Progenitor cell of endocrine pancreas (in vitro differentiated cells): ENCODE measurements at places on chromosomes 5 and 9.

GRCh38 chr9:114791312-114791711, 14.5 kb downstream of the TNFSF15 start:
- DNase-seq = no peak

DNA sequence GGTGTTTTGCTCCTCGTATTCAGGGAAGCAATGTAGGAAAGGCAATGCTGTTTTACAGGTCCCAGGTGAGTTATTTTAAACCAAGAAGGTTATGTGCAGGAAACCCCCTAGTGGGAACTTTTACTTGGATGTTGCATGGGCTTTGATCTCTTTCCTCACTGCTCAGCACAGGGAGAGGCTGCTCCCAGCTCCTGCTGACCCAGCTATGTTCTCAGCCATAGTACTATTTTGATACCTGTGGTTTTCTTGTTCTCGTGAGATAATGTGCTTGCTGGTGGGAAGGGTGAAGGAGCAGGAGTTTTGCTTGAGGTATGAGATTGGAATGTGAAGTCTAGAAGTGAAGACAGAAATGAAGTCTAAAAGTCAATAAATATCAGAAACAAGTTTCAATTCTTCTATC, 265.6 kb upstream of the FBXL7 start:
- DNase-seq = no peak

GRCh38 chr5:148816357-148816756, 10.1 kb upstream of the ADRB2 start:
- no peak for DNase-seq

DNA sequence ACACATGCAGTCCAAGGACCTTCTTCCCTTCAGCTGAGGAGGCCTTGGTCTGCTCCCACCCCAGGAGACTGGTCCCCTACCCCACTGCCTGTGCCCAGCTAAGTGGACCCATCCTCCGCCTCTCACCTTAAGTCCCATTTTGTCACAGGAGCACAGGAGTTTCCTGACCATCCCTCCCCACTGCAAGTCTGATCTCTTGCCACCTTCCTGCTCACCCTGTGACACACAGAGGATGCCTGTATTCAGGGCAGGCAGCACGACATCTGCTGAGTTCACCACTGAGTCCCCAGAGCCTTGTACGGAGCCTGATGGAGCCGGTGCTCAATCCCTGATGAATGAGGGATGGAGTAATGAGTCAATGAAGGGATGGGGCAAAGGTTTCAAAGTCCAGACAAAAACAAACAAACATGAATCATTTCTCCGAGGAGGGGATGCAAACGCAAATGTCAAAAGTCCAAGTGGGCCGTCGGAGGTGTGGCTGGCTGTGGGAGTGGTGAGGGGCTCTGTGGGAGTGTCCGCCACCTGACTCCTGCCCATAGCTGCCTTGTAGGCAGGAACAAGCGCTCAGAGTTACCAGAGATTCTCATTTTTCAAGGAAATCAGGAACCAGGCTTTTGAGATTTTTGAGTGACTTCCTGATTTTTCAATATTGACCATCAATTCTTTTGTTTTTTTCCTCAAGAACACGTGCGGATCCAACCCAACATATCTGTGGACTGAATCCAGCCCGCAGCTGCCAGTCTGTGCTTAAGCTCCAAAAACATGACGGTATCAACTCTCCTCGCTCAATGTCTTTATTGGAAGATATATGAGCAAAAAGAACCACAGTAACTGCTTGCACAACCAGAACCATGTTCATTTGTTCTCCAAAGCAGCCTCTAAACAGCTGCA, 4.4 kb downstream of the RAPGEF1 start:
- DNase-seq = no peak

DNA sequence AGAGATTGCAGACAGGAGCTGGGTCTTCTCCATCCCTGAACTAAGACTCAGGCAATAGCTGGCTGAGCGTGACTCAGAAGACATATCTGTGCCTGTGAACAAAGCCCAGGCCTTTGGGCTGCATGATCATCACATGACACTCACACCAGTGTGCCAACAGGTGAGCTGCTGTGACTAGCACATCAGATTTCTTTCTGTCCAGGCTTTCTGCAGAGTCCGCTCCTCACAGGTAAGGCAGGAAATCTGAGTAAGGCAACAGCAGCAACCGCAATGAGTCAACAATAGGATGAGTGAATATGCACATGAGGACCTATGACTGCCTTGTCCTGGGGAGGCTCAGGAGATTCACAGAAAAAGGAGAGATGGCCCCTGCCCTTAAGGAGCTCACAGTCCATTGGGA, 293.6 kb downstream of the ACTL7B start:
- no peak for DNase-seq

DNA sequence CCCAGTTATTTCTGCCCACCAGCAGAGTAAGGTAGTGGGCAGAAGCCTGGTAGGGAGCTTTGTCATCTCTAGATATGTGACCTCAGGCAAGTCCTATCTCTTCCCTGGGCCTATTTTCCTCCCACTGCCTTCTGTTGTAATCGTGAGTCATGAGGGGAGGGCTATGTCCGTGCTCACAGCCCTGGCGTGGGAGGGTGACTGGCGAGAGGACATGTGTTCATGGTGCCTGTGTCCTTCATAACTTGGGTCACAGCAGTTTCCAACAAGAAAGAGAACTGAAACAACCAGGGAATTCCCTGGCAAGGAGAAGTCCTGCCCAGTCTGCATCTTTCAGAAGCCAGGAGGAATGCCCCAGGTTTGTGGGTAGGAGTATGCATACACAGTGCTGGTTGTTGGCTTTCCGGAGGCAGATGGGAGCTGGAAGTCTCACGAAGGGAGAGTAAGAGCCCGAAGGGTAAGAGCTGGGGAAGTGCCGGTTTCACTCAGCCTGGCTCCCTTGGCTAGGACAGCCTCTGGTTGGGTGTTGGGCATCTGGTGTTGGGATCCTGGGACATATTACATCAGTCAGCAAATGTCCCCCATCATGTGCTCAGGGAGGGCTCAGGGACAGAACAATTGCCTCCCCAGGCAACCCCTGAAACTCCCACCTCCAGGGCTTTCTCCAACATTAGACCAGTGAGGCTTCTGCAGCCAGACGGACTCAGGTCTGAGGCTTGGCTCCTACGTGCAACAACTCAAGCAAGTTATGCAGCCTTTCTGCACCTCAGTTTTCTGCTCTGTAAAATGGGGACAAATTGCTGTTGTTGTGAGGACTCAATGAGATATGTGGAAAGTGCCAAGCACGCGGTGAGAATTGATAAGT, 4.3 kb upstream of the TIFAB start:
- DNase-seq = no peak

DNA sequence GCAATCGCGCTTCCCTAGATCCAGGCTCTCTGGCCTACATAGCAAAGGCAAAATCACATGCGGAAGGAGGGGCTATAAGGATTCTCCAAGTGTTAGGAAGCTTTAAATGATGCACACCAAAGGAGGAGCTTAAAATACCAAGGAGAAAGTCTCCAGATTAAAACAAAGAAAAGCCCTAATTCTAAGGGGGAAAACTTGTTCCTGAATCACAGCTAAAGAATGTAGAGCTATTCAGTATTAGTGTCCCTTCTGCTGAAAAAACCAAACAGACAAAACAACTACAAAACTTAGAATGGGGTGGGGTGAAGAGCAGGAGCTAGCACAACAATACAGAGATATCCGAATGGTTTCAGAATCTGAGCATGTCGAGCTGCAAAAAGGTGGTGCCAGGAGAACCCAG, 213.7 kb downstream of the DCP2 start:
- no peak for DNase-seq

GRCh38 chr9:37976714-37977477, 73.0 kb upstream of the SLC25A51 start:
- DNase-seq = no peak

DNA sequence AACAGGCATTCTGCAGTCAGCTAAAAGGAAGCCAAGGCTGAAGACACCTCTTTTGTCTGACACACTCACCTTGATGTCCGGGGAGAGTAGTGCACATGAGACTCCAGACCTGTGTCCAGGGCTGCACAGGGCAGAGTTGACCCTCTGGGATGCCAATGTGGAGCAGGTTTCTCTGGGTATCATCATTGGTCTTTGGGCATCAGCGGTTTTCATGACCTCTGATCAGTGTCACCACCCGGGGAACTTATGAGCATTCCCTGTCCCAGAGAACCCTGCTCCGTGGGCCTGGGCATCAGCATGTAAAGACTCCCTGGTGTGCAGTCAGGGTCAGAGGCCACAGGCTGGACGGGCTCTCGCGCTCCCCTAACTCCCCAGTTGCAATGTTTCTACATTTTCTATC, 80.2 kb downstream of the NSUN2 start:
- no peak for DNase-seq

DNA sequence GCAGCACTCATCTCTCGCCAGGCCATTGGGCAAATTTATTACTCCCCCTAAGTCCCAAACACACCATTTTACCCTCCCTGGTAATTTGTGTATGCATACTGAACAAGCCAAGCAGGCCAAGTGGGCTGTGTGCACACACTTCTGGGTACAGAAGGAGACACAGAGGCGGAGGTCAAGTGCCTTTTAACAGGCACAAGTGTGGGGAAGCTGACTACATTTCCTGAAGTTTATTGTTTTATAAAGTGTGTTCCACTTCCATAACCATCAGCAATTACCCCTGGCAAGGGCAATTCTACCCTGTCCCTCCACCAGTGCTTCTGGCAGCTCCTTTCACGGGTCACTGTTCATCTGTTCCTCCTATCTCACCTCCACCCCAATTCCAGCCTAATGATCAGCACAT, 93.9 kb downstream of the SETX start:
- no peak for DNase-seq

DNA sequence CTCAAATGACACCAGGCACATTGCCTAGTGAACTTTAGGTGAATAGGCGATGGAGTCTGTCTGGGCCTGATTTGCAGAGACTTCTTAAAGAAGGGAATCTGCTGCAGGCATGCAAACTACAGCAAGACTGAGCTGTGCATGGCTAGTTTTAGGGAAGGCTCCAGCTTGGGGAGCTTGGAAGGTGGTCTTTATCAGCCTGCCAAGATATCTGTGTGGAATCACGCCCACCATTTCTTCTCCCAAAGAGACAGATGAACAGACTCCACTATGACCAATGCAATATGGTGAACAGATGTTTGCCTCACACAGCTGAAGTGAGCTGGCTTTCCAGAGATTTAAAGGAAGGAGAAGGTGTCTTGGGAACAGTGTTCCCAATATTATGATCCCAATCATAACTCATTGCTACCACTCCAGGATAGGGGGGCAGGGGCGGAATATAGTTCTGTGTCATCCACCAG, 129.0 kb upstream of the HMHB1 start:
- no peak for DNase-seq

DNA sequence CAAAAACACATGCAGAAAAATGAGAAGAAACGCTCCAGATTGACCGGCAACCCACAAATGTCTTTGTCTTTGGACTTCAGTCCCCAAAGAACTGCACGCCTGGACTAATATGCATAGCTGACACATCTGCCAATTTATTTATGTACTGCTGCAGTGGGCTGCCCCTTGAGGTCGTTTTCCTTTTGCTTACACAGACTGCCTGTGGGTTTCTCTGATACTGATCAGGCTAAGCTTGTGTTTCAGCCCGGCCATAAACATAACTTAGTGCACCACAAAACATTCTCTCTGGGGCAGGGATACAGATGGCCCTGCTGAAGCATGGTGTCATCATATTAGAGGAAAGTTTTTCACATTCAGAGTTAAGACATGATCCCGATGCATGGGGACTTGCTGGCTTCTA, 75.4 kb downstream of the NUDT12 start:
- no peak for DNase-seq

- DNase-seq = no peak
Measured at GRCh38 chr9:112091810-112092209, 83.3 kb downstream of the SUSD1 start.

DNA sequence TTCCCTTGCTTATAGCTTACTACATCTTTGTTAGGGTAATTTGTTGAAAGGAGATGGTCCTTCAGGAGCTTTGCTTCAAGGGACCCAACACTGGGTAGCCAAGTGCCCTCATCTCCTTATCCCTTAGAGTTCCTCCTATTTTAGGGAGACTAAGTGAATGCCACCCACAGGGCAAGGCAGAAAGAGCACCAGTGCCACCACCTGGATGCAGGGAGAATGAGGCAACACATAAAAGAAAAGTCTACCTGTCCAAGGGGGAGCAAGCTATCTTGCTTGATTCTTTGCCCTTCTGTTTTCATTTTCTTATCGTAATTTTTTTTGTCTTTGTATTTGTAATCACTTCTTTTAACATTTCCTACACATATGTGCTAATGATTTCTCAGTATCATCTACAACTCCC, 205.5 kb downstream of the NPR3 start:
- no peak for DNase-seq

DNA sequence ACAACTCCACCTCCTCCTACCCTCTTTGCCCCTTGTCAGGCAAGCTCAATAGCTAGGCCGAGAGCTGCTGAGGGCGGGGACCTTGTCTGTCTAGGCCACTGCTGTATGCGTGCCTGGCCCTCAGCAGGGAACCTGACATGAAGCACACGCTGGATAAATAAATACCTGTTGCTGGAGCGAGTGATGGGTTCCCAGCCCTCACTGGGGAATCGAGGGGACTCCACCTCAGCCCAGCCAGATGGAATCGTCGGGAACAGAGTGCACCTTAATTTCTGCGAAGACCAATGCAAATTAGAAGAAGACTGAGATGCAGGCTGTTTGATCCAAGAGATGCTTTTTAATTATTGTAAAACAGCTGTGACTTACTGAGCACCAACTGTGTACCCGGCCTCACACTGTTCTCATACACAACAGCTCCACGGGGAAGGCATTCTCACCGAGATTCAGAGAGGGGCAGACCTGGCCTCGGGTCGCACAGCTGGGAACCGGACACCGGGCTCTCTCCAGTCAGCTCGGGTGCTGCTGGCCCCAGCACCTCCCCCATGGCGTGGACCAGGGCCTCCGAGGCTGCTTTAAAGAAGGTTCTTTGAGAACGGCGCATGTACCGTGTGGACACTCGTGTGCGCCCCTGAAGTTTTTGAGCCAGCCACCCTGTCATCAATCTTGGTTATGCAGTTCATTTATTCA, 109.7 kb upstream of the IER5L start:
- no peak for DNase-seq

DNA sequence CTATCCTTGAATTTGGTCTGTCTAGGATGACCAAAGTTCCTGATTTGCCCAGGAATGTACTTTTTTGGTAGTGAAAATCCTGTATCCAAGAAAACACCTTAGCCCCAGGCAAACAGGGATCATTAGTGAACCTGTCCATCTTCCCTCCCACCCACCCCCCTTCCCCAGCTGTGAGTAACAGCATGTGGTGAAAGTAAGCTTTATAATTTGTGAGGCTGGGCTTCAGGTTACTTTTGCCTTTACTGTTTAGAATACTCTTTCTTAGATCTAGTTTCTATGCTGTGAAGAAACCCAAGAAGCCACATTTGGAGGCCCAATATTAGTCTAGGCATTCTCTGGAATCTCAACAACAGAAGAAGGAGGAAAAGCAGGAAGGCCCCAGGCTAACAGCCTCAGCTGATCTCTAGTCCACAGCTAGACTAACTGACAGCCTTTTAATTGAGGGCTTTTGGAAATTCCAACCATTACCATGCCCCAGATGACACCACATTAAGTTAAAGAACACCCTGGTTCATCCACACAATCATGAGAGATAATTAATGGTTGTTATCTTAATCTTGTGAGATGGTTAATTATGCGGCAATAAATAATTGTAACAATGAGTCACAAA, 703.0 kb upstream of the NUDT12 start:
- DNase-seq = no peak

GRCh38 chr5:41878173-41878572, 7.9 kb upstream of the OXCT1 start:
- no peak for DNase-seq
